Activated CD4-positive, alpha-beta memory T cell treated with anti-CD3 and anti-CD28 coated beads for 36 hours (primary cell): ENCODE measurements at places on chromosomes 2 and 18. TPM values are rescaled to one million over a fixed set of nuclear protein-coding genes. Genes with fewer than 3 reads are reported as not detected.
A peak's percentile ranks its signal among the peaks of the same experiment; 100 is the strongest.

KRTCAP3 gene
- 6.4 TPM for total RNA-seq

LRRC30 gene
- total RNA-seq: not detected

GRCh38 chr18:11678211-11678610, 10.9 kb upstream of the GNAL start:
- DNase-seq: no peak
- H3K4me1 ChIP-seq: no peaks in the 10 kb centered on the region

GRCh38 chr2:233005096-233005495, 8.0 kb downstream of the NGEF start:
- DNase-seq: no peak
- no peaks in the 10 kb centered on the region for H3K4me1 ChIP-seq
- no peak overlapping the region for H3K27ac ChIP-seq
- H3K27me3 ChIP-seq: no peaks in the 10 kb centered on the region
- H3K36me3 ChIP-seq: no peaks in the 10 kb centered on the region

GRCh38 chr2:190267302-190267701, 52.3 kb downstream of the HIBCH start:
- H3K27ac ChIP-seq: no peak overlapping the region
- no peak overlapping the region for H3K4me3 ChIP-seq
- no peak for DNase-seq
- H3K27me3 ChIP-seq: no peaks in the 10 kb centered on the region
- no peaks in the 10 kb centered on the region for H3K4me1 ChIP-seq

GRCh38 chr2:68280796-68281195, 28.5 kb upstream of the PPP3R1 start:
- no peak overlapping the region for H3K27ac ChIP-seq
- no peaks in the 10 kb centered on the region for H3K36me3 ChIP-seq
- H3K27me3 ChIP-seq: peaks cover 5% of the 10 kb centered on the region
- DNase-seq: no peak

DNA sequence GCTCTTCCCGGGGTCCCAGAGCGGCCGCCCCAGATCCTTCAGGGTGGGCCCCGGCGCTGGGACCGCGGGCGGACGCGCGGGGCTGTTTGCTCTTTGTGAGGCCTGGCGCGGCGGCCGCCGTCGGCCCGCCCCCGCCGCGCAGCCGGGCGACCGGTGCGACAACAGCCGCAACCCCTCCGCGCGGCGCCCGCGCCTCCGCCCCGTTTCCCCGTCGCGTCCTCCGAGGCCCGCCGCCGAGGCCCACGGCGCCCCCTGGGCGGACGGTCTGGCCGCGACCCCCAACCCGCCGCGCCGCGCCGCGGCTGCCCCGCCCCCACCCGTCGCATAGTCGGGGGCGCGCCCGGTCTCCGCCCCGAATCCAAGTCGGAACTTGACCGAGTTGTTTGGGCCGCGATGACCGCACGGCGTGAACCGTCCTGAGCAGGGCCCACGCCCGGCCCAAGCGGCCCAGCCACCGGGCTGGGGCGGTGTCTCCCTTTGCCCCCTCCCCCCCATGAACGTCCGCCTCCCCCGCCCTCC, 448 bp downstream of the YPEL5 start:
- peak; percentile 39 for DNase-seq
- peak overlapping the region; percentile 64 for H3K4me3 ChIP-seq
- no peak overlapping the region for H3K27ac ChIP-seq
- peaks cover 6% of the 10 kb centered on the region for H3K36me3 ChIP-seq

GRCh38 chr2:65045651-65046050, 10.6 kb upstream of the CEP68 start:
- no peaks in the 10 kb centered on the region for H3K27me3 ChIP-seq
- no peak for DNase-seq
- H3K4me3 ChIP-seq: no peak overlapping the region
- no peak overlapping the region for H3K27ac ChIP-seq
- H3K4me1 ChIP-seq: no peaks in the 10 kb centered on the region

- no peaks in the 10 kb centered on the region for H3K36me3 ChIP-seq
- H3K4me1 ChIP-seq: peaks cover 16% of the 10 kb centered on the region
- peak overlapping the region; percentile 75 for H3K4me3 ChIP-seq
- H3K27ac ChIP-seq: no peak overlapping the region
- DNase-seq: peak; percentile 14
- H3K27me3 ChIP-seq: peaks cover 5% of the 10 kb centered on the region
These were observed 683 bp downstream of the MBOAT2 start for GRCh38 chr2:9002637-9003365.

DNA sequence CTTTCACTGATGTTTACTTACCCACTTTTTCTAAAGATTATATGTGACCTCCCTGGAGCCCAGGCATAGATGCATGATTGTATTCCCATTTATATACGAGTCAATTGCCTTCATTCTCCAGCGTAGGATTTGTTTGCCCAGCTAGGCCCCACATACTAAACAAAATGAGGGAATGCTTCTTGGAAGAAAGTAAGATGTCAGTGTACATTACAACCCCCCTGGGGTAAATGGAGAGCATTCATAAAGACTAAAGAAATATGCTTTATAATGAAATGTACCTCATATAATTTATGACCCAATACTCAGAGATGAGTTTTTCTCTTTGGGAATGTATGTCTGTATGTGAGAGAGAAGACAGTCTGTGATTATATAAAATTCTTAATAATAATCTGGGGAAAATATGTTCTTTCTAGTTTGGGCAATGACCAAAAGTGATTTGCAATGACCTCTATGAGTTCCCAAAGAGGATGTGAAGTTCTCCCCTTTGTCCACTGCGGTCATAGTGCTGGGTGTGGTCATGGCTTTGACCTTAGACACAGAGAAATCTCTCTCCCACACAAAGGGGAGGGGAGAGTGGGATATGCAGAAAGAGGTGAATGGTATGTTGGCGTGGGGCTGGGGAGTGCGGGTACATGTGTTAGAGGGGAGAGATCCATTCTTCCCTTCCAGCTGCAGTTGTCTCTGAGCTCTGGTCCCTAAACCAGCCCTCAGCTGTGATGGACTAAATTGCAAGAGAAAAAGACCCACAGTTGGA, 175.6 kb downstream of the EN1 start:
- no peaks in the 10 kb centered on the region for H3K27me3 ChIP-seq
- H3K27ac ChIP-seq: no peak overlapping the region
- no peak overlapping the region for H3K4me3 ChIP-seq
- no peaks in the 10 kb centered on the region for H3K4me1 ChIP-seq
- DNase-seq: no peak
- H3K36me3 ChIP-seq: no peaks in the 10 kb centered on the region

DNA sequence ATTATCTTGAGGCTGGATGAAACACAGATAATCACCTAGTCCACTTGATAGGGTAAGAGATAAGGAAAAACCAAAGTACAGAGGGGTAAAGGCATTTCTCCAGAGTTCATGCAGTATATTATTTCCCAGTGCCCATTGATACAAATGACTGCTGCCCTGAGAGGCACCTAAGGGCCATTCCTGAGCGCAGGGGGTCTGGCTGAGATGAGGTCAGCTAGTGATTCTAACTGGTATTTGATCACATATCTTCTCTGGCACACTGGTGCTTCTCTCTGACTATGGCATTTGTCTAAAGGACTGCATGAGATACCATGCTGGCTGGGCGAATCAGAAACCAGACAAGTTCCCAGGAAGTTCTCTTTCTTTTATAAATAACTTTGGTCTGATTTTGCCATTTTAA, 73.3 kb upstream of the TFCP2L1 start:
- H3K27ac ChIP-seq: no peak overlapping the region
- H3K4me3 ChIP-seq: no peak overlapping the region
- H3K4me1 ChIP-seq: peaks cover 2% of the 10 kb centered on the region

DNA sequence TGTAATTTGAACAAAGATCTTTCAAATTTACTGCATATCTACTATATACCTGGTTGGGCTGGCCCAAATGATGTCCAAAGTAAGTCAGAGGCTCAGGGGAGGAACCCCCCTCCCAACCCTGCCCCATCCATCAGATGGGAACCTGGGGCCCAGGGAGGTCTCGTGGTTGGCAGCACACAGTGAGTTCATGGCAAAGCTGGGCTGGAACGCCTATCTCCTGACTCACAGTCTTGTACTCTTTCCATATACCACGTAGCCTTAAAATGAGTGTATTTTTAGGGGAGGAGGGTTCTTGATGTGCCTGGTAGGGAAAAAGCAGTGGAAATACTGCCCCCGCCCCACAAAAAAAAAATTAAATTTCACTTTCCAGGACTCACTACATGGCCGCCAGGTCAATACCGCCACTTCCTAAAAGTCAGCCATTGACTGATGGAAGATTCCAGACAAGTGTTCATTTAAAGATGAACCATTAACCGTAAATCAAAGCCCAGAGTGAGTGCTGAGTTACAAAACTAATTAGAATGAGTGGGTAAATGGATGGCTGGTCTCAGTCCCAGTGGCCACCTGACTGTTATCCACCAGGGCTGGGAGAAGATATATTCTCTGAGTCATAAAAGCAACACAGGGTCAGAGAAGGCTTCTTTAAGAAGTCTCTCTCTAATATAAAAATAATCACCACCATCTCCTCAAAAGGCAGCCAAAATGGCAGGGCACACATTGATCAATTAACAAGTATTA, 80.5 kb downstream of the ZBTB7C start:
- H3K27ac ChIP-seq: no peak overlapping the region
- no peak for DNase-seq
- H3K36me3 ChIP-seq: no peaks in the 10 kb centered on the region
- no peak overlapping the region for H3K4me3 ChIP-seq

DNA sequence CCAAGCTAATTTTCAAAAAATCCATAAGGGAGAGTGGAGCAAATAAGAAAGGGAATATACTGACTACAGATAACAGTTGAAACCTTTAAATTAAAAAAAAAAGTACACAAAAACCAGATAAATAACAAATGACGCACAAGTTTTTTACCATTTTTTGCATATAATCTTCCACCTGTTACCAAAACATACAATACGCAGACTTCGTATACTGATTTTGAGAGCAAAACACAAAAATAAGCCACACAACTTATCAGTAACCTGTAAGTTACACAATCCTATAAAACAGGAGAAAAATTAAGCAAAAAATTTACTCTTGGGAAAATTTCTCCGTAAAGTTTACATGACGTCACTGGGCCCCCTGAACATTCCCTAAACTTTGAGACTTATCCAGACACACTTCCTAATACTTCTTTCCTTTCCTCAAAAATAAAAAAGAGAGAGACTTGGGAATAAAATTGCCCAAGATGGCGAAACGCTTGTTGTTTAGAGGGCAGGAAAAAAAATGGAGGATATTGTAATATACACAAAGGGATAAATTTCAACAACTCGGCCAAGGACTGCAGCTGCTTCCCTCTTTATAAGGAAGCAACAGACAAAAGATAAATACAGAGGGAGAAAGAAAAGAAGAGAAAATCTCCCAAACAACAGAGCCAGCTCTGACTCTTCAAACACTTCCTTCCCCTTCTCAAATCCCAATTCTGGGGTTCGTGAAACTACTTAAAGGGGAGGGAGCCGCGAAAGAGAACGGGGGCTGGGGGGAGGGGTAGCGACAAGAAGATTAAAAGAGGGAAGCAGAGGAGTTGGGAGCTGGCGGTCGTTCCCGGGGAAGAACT, 1.6 kb downstream of the BAZ2B start:
- peaks cover 18% of the 10 kb centered on the region for H3K27me3 ChIP-seq
- DNase-seq: no peak
- H3K36me3 ChIP-seq: peaks cover 2% of the 10 kb centered on the region
